Mesendoderm (in vitro differentiated cells): ENCODE measurements at places on chromosomes 6 and 20.
A peak's percentile ranks its signal among the peaks of the same experiment; 100 is the strongest.

- no peak for DNase-seq
These were observed 17.5 kb upstream of the ZNF831 start for GRCh38 chr20:59145924-59146779.

- no peak for DNase-seq
These were observed 80.9 kb upstream of the TAB2 start for GRCh38 chr6:149236589-149236988.

DNA sequence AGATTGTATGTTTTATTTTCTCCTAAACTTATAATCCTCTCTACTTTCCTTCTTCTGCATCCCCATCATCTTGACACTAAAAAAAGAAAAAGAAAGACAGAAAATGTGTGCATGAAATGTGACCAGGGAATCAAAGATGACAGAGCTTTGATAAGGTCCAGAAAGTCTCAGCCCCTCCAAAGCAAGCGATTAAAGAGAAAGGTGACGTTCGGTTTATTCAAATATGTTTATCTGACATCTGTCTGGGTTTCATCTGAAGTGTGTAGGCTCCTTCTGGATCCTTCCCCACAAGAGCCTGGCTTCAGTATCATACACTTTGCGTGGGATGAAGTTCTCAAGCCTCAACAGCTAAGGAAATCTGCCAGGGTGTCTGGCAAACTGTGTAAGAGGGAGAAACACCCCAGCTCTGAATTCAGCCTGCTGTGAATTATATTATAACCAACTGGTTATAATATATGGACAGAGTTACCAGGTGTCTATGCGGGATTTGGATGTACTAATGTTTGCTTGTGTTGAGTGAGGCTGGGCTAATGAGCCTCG, 263.0 kb downstream of the ZNF217 start:
- DNase-seq = no peak

GRCh38 chr6:150409576-150410066, 40.8 kb downstream of the IYD start:
- DNase-seq = no peak

GRCh38 chr20:41734506-41734945, 116.3 kb upstream of the CHD6 start:
- peak; percentile 76 for DNase-seq

- DNase-seq = no peak
These were observed 14.5 kb downstream of the HMGN4 start for GRCh38 chr6:26552640-26553188.

DNA sequence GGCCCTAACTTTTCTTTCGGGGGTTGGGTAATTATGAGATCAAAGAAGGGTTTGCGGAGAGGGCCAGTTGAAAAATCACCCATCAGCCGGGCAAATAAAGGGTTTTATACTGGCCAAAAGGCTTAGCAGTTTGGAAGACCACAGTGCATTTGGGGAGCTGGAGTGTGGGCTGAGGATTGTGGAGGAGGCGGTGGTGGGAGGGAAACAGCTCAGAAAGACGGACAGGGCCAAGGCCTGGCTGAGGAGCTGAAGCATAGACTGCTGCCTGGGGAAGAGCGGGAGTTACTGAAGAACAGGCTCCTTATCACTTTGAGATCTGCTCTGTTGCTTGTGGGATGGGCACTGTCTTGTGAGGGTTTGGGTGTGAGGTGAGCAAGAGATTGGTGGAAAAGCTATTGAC, 144.2 kb downstream of the CARMIL1 start:
- DNase-seq = peak; percentile 41

GRCh38 chr20:1494436-1494835, 3.2 kb upstream of the SIRPB2 start:
- no peak for DNase-seq

DNA sequence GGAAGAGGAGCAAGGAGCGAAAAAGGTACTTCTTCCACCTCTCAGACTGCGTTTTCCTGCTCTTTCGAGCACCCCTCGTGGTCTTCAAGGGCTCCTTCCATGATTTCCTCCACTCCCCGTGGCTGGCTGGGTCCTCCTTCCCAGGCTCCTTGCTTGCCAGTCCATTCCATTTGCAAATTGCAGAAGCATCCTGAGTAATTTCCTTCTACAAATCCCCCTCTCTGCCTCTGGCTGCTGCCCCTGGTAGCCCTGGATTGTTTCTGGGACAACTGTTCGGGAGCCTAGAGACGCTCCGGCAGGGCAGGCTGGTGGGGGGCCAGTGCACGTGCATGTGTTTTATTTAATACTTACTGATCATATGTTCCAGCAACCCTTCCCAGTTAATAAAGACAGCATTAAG, 173.1 kb downstream of the ZMYND8 start:
- no peak for DNase-seq

GRCh38 chr20:4190792-4191519, 175.6 kb upstream of the RNF24 start:
- no peak for DNase-seq

GRCh38 chr6:4664911-4665310, 111.3 kb upstream of the CDYL start:
- no peak for DNase-seq

DNA sequence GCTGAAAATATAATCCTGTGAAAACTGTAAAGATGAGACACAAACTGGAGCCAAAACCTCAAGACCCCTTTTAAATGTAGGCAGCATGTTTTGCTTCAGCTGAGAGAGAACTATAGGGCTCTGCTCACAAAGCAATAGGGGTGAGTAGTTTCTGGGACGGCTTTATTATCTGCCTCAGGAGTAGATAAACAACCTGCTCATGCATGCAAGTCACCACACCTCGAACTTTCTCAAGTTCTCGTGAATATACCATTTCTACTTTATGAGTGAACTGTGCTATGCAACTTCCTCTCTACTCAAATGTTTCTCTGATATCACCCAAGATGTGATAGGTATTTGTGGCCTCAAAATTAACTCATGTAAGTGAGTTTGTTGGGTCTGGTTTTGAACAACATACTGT, 7.5 kb upstream of the OOEP start:
- DNase-seq = no peak

- no peak for DNase-seq
These were observed 125.4 kb downstream of the CD24 start for GRCh38 chr6:106849120-106849519.

GRCh38 chr6:61555993-61556392, 730.0 kb downstream of the KHDRBS2 start:
- no peak for DNase-seq

- DNase-seq = no peak
These were observed 30.5 kb upstream of the TLDC2 start for GRCh38 chr20:36845288-36845971.

DNA sequence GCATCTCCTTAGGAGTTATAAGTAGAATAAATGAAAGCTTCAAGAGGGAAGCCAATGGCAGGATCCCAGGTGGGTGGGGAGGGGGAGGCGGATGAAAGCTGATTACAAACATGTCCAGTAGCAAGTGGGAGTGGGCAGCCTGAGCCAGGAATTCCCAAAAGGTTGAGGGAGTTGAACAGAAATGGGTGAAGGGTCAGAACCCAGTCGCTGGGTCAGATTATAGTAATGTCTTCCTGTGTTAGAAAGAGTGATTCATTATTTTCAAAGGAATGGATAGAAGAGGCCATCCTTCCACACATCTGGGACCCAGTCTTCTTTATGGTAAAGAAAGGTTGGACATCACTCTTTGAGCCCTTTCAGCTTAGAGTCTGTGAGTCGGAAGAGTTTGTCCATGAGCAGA, 41.0 kb upstream of the FAM50B start:
- DNase-seq = no peak

GRCh38 chr6:14804785-14805210, 441.1 kb upstream of the JARID2 start:
- no peak for DNase-seq

DNA sequence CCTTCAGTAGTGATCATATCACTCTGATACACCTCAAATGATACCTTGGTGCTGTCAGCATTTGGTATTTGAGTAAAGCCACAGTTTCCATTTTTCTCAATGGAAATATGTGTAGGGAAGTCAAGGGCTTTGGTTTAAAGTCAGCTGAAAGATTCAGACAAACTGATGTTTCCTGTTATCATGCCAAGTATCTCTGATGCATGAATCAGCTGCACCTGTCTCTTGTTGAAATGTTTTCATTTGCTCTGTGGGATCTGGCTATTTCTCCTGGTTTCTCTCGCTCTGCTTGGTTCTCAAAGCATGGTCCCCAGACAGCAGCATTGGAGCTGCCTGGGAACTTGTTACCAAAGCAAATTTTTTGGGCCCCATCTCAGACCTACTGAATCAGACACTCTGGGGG, 23.5 kb downstream of the ZFP64 start:
- no peak for DNase-seq

- DNase-seq = no peak
These were observed 894 bp downstream of the PYGB start for GRCh38 chr20:25248786-25249172.

- DNase-seq = no peak
These were observed 11.5 kb upstream of the NFATC2 start for GRCh38 chr20:51553897-51554486.

GRCh38 chr20:49052334-49052733, 6.2 kb downstream of the CSE1L start:
- peak; percentile 56 for DNase-seq

GRCh38 chr20:18388860-18389259, 78.0 kb downstream of the DZANK1 start:
- no peak for DNase-seq

DNA sequence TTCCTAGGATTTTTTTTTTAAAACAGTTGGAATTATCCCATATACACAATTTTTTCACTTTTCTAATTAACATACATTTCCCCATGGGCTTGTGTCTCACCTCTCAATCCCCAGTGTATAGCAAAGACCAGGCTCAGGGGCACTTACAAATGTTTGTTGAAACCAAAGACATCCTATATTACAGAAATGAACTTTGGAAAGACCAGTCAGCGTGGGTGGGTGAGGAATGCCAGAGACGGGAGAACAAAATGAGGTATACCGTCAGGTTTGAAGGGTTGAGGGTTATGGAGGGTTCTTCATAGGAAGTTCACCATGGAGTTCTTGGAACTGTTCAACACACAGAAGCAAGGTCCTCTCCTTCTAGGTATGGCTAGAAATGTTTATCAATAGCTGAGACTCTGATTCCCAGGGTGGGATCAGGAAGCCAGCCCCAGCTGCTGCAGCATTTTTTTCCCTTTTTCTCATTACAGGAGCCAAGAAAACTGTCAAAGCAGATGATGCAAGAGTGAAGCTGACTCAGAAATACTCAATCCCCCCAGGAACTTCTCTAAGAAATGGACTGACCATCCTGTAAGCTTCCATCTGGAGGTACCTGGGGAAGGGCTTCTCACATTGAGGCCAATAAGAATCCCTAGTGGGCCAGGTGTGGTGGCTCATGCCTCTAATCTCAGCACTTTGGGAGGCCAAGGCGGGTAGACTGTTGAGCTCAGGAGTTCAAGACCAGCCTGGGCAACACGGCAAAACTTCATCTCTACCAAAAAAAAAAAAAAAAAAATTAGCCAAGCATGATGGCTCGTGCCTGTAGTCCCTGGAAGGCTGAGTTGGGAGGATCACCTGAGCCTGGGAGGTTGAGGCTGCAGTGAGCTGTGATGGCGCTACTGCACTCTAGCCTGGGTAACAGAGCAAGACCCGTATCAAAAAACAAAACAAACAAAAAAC, 15.9 kb upstream of the TBC1D20 start:
- peak; percentile 40 for DNase-seq

GRCh38 chr6:127162836-127163235, 44.4 kb downstream of the RSPO3 start:
- no peak for DNase-seq

- DNase-seq = no peak
These were observed 11.8 kb upstream of the SNRPC start for GRCh38 chr6:34745277-34746103.

- peak; percentile 77 for DNase-seq
These were observed 297.8 kb downstream of the PRL start for GRCh38 chr6:21999012-21999528.

GRCh38 chr20:50343125-50343489, 152.5 kb downstream of the CEBPB start:
- DNase-seq = no peak

DNA sequence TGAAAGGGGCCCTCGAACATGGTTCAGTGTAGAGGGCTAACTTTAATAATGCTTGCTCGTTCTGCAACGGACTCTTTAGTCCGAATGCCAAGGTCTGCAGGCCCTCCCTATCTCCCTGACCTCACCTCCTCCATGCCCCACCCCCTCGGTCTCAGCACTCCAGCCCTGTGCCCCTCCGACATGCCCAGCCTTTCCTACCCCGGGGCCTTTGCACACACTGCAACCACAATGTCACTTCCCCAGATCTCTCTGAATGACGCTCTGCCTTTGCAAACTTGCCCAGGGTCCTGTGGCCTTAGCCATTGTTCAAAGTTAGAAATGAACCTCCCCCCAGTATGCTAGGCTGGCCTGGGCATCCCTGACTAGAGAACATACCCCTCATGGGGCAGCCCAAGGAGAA, 50.0 kb upstream of the NFATC2 start:
- no peak for DNase-seq

- no peak for DNase-seq
These were observed 282.7 kb downstream of the TBC1D7 start for GRCh38 chr6:13045676-13046075.

- no peak for DNase-seq
These were observed 12.7 kb upstream of the SPAG4 start for GRCh38 chr20:35602851-35603495.

GRCh38 chr6:13526727-13527670, 39.6 kb upstream of the GFOD1 start:
- DNase-seq = no peak

GRCh38 chr20:46775806-46776205, 66.4 kb downstream of the SLC2A10 start:
- DNase-seq = no peak

- peak; percentile 9 for DNase-seq
These were observed 216.2 kb downstream of the MYLK4 start for GRCh38 chr6:2534406-2535042.

DNA sequence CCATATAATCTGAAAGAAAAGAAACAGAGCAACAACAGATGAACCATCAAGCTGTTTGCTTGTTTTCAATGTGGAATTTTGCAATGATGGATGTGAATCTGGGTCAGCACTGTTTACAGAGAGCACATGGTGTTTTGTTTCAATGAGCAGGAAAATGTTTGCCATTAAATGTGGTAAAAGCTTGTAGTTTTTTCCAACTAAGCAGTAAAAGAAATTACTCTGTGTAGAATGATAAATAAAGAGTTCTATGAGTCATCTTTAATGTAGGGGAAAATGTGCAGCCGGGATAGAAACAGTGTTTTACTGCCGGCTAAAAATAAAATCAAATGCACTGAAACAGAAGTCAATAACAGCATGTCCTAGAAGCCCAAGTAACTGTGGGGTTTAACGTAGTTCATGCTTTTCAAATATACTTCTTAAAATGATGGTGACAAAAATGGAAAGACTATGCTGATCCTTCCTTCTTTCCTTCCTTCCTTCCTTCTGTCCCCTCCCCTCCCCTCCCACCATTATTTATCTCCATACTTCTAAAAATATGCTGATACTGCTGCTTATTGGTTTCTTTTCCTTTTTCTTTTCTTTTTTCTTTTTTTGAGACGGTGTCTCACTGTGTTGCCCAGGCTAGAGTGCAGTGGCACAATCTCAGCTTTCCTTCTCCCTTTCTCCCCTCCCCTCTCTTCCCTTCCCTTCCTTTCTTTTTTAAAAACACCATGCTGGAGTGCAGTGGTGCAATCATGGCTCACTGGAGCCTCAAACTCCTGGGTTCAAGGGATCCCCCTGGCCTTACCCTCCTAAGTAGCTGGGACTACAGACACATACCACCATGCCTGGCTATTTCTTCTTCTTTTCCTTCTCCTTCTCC, 6.3 kb upstream of the NAA20 start:
- DNase-seq = no peak

- no peak for DNase-seq
These were observed 43.5 kb upstream of the TIAM2 start for GRCh38 chr6:154951345-154952200.
